ENCODE measurements at places on chromosomes 5 and 9.
A peak's percentile ranks its signal among the peaks of the same experiment; 100 is the strongest.

DNA sequence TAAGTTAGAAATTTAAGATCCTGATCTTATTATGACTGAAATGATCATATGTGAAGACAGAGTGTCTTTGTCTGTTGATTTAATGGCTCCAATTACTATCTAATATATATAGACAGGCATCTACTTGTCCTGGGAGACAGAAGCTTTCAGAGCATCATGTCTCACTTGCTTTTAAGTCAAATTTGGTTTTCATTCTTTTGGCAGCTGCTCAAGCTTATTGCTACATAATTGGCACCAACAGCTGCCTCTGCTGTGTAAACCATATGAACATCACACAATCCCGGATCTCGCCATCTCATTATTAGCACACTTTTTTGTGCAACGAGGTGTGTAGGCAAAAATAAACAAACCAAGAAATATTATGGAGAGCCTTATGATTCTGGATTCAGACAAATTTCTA, 1717.9 kb downstream of the EFNA5 start:
- DNase-seq: no peak

- no peak for DNase-seq
Measured at GRCh38 chr9:102405218-102405867, 589.8 kb upstream of the CYLC2 start.

DNA sequence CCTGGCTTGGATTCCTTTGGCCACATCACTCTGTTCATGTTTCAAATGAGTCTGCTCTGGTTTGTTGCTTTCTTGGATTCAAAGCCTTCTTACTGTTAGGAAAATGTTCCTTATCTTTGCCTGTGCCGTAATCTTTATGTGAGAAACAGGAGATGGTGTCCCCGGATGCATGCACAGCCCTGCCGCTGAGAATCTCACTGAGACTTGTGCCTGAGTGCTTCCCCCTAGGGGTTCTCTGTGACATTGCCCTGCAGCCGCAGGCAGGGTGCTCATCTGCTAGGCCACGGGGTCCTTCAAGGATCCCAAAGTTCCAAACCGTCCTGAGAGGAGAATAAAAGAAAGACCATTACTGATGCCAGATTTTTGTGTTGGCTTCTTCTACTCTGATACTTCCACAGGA, 81.4 kb upstream of the ANKRD55 start:
- peak; percentile 25 for DNase-seq

DNA sequence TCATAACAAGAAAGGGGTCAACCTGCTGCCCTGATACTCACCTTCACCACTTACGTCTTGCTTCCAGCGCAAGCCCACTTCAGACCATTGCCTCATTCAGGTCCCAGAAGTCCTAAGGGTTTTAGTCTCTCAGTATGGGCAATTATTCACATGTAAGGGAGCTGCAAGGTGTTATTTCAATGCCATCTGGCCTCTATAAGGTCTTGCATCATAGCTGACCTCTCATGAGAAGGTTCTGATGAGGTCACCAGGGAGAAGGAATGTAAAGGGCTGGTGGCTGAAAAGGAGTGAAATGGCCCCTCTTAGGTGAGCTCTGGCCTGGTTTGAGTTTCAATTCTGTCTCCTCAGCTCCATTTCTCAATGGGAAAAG, 1.5 kb upstream of the MARCHF3 start:
- no peak for DNase-seq

DNA sequence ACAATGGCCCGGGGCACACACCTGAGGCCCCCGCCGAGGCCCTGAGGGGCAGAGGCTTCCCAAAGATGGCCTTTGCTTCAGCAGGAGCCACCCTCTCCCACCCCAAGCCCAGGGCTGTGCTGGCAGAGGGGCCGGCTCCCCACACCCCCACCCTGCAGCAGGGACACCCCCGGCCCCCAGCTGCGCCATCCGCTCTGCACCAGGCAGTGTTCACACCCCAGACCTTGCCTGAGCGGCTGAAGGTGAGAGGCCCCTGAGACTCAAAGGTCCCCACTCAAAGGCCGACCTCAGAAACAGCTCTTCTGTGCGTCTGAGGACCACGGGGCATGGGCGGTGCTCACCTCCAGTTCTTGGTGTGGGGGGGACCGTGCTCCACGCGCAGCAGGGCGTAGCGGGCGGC, 37.6 kb downstream of the SLC12A7 start:
- no peak for DNase-seq

GRCh38 chr5:149796030-149796429, 65.9 kb downstream of the PPARGC1B start:
- DNase-seq: no peak

DNA sequence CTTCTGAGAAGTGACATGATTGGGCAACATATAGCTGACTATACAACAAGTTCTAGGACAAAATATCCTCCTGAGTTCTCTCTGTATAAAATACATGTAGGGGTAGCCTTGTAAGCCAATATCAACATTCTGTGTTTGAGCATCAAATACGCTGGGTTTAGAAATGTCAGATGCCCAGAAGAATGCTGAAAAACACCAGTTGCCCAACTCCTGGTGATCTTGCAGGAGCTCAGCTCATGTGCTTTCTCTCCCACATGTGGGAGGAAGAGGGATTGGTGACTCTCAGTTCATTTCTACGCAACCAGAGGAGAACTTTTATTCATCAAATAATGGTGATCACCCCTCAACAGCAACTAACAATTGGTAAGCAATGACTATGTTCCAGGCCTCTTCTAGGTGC, 810.9 kb upstream of the ACO1 start:
- DNase-seq: no peak

DNA sequence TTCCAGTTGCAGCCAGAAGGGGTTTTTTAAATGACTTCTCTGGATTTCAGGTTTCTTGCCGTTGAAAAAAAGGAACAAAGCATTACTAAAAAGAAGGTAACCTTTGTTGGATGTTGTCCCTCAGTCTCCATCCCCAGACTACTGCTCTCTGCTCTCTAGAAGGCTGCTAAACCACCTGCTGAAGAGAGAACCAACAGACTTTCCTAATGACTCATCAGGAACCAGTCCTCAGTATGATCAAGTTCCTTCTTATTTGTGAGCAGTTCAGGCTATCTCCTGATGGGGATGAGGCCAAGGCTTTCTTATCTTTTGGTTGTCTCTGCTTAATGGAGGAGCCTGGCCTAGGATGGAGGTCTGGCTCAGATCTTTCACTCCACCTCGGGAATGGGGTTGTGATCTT, 4.1 kb downstream of the KIF4B start:
- DNase-seq: no peak

- no peak for DNase-seq
Measured at GRCh38 chr5:11898-12297, 80.1 kb upstream of the PLEKHG4B start.

DNA sequence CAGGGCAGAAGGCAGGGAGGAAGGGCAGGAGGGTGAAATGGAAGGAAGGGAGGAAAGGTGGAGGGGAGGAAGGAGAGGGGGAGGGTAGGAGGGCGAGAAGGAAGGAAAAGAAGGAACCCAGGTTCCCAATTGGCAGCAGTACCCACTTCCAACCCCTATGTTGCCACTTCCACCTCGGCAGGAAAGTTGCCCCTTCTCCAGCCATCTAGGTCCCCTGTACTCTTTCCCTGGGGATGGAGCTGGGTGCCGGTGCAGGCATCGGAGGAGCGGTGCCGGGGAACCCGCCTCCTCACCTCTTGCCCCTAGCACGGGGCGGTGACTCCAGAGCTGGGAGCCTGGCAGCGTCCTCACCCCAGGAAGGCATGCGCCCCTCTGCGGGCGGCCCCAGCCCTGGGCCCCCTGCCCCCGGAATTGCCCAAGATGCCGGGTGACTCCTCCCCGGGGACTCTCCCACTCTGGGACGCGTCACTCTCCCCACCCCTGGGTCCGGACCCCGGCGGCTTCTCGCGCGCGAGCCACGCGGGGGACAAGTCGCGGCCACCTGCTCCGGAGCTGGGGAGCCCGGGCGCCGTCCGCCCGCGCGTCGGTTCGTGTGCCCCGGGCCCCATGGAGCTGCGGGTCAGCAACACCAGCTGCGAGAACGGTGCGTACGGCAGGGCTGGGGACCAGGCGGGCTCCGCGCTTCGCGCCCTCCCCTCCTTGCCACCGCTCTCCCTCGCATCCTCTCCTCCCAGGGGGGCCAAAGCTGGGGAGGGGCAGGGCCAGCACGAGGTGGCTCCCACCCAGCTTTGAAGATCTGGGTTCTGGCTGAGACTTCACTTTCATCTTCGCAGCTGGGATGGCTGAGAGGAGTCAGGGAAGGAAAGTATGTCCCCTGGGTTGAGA, at the start of gene NIPAL4:
Gene NIPAL4, plus strand, starts transcription at position 499 of the 885 bp plus-strand sequence. Its CDS starts 108 bp downstream, at position 607.
- no peak for DNase-seq

GRCh38 chr9:83287021-83287420, 224.1 kb upstream of the RASEF start:
- no peak for DNase-seq

DNA sequence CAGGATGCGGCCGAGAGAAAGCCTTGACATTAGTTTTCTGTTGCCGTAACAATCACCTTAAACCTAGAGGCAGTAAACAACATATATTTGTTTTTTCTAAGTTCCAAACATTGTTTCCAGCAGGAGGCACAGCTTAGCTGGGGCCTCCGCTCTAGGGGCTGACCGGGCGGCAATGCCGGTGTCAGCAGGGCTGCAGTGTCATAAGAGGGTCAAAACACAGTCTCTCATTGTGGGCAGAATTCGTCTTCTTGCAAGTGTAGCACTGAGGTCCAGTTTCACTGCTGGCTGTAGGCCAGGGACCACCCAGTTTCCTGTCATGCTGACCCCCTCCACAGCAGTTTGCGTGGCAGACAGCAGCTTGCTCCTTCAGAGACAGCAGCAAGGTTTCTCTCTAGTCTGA, 186.2 kb downstream of the PJA2 start:
- no peak for DNase-seq

DNA sequence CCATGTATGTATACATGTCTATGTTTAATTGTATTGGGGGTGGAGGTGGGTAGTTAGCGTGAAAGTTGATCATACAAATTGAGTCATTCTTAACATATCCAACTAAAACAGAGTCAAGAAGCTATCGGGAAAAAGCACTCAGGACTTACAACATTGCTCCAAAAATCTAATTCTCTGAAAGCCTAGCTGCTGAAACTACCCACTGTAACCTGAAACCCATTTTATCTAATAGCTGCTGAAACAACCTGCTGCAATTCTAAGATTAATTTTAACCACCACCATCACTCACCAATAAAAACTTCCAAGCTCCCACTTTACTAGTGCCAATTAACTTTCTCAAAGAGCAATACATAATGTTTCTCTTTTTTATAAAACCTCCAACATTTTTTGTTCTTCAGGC, 32.2 kb downstream of the KCNV2 start:
- DNase-seq: no peak

DNA sequence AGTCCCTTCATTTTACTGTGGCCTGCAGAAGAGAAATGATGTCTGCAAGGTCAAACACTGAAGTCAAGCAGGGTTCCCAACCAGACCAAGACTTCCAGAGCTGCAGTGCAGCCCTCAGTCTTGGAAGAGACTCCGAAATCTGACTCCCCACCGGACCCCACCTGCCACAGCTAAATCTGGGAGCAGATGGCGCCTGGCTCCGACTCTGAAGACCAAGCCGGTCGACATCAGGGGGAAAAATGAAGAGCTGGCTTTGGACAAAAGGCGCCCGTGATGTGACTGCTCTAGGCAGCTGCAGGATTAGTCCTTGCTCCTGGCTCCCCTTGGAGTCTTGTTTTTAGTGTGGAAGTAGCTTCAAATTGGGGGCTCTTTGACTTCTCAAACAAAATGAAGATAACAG, 72.4 kb upstream of the ZNF622 start:
- no peak for DNase-seq

GRCh38 chr5:62328772-62329491, 22.9 kb downstream of the KIF2A start:
- DNase-seq: no peak

GRCh38 chr5:76689321-76690036, 26.4 kb upstream of the F2R start:
- DNase-seq: no peak

DNA sequence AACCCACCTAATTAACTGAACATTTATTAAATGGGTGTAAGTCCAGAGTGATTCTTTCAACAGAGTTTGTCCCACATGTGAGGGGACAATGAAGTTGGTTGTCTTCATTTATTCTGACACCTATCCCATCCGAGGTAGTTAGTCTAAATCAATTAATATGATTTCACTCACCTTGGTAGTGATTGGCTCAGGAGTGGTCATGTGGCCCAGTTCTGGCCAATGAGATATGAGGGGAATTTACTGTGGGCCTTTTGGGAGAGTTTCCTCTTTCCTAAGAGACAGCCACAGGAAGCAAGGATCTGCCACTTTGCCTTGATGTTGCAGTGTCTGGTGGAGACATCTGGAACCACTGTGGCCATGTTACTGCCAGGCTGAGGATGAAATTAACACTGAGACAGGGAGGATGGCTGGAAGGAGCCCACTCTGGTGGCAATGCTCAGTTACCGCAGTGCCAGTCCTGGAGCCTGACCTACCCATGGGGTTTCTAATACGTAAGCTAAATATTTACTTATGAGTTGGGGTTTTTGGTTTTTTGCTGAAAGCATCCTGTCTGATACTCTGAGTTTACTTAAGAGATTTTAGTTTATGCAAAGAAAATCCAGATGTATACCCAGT, 118.6 kb downstream of the FGF18 start:
- DNase-seq: no peak

DNA sequence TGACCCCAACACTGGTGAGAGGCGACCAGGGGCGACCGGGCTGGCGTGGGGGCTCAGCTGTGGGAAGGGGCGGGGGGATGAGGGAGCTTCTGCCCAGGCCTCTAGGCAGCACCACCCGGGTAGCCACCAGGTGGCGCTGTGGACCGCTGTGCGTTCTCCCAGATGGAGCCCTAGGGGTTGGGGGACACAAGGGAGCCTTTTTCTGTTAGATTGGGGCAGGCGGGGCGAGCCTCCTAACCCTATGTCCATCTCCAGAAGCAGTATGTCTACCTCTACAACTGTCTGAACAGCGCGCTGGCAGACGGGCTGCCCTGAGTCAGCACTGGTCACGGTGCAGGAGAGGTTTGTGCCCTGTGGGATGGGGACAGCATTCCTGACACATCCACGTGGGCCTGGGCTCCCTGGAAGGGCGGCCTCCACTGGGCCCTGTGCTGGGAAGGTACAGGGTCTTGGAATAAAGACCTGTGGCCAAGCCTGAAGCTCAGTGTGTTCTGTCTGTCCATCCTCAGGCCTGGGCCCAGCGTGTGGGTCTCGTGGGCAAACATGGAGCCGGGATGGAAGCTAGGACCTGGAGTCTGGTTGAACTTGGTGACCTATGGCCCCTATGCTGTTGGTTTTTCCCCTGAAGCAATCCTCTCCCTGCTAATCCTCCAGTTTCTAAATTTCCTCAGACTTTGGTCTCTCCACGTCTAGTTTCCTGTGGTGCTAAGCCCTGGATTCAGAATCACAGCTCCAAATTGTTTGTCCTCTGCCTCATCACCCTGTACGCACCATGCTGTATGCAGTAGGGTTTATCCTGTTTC, 23.1 kb upstream of the SPTLC1 start:
- no peak for DNase-seq

- DNase-seq: no peak
Measured at GRCh38 chr9:107685376-107685775, 195.8 kb upstream of the KLF4 start.

- DNase-seq: no peak
Measured at GRCh38 chr5:36900283-36900682, 23.7 kb downstream of the NIPBL start.

All from GM18507 (cell line).